AG08396 (cell line): ENCODE measurements at places on chromosomes 7 and 10.

DNA sequence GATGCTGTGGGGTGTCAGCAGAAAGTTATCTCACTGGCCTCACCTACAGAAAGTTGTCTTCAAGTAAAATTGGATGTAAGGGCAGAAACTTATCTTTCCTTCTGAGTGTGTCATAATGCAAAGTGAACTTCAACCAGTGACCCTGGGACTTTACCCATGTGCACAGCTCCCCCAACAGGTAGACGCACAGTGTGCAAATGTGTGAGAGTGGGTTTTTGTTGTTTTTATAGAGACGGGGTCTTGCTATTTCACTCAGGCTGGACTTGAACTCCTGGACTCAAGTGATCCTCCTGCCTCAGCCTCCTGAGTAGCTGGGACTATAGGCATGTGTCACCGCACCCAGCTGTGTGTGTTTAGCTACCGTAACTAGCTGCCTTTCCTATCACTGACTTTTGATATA is 6.4 kb upstream of the KAZALD1 start:
- no peak for DNase-seq

DNA sequence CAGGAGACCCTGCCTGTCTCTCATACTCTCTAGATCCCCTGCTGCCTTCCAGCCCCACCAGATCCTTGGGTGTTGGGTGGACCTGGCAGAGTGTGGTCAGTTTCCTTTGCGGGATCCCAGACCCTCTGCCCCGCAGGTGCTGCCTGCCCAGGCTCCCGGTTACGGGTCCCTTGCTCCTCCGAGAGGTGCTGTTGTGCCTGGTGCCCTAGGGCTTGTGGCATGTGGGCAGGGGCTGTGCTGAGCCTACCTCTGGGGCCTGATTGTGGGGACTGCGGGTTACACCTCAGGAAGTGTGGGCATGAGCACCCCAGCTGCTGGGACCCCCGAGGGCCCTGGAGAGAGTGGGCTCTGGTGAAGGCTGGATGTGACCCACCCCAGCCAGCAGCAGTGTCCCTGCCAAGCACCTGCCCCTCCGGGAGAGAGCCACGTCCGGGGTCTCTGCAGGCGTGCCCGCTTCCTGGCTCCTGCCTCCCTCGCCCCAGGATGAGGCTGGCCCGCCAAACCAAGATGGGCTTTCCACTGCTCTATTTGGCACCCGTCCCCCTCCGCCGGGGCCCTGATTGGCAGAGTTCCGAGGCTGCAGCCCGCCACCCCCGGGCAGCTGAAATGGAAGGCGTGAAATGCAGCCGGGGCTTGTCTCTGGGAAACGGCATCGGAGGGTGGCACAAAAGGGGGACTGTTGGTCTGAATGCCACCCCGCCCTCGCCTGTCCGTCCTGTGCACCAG is 17.0 kb downstream of the CLIP2 start:
- no peak for DNase-seq

GRCh38 chr10:5951167-5951711 is 26.1 kb downstream of the IL15RA start:
- DNase-seq: no peak

DNA sequence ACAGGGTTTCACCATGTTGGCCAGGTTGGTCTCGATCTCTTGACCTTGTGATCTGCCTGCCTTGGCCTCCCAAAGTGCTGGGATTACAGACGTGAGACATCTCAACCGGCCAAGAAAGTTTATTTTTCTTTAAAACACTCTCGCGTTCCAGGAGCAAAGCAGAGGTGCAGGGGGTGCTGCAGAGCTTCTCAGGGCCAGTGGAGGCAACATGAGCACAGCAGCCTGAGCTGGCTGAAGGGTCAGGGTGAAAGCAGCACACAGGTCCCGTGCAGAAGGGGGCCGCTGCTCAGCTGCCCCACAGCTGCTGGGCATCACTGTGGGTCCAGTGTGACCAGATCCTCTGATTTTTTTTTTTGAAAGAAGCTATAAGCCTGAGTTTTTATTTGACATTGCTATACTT is 46.1 kb downstream of the EPHB4 start:
- DNase-seq: no peak

- no peak for DNase-seq
Observed at GRCh38 chr10:24792638-24793037, 69.0 kb upstream of the ARHGAP21 start.

- DNase-seq: no peak
Observed at GRCh38 chr7:150811-151221, 41.6 kb upstream of the FAM20C start.

GRCh38 chr10:96491303-96491702 is 22.4 kb downstream of the TLL2 start:
- DNase-seq: no peak

GRCh38 chr7:151371266-151371665 is 29.7 kb downstream of the NUB1 start:
- no peak for DNase-seq

DNA sequence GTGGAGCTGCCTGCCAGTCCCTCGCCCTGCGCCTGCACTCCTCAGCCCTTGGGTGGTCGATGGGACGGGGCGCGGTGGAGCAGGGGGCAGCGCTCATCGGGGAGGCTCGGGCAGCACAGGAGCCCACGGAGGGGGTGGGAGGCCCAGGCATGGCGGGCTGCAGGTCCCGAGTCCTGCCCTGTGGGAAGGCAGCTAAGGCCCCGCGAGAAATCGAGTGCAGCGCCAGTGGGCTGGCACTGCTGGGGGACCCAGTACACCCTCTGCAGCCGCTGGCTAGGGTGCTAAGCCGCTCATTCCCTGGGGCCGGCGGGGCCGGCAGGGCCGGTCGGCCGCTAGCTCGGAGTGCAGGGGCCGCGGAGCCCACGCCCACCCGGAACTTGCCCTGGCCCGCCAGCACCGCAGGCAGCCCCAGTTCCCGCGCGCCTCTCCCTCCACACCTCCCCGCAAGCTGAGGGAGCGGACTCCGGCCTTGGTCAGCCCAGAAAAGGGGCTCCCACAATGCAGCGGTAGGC is 565.9 kb upstream of the NRG3 start:
- DNase-seq: no peak

- no peak for DNase-seq
Observed at GRCh38 chr10:124694481-124695220, 49.5 kb downstream of the FAM53B start.

DNA sequence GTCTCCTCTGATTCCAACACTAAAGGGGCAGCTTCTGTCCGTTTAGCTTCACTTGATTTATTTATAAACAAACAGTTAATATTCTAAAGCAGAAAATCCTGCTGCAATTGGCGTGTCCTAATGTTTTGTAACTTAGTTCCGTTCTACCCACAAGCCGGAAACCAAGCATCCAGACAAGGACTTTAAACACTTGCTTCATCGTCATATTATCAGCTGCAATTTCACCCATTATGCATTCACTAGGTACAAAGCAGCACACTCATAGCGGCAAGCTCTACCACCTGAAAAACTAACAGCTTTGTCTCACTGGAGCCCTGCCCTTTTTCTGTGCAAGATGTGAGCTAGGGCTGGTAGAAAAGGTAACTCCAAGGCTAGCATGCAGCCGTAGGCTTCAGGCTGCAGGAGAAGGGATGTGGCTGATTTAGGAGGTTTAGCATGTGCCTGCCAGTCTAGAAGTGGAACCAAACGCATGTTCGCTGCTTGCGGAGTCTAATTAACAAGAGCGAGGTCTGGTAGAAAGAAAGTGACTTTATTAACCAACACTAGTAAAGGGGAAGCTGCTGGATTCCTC is 43.7 kb upstream of the BPGM start:
- DNase-seq: no peak

- no peak for DNase-seq
Observed at GRCh38 chr10:93147281-93147680, 73.6 kb downstream of the CYP26A1 start.

DNA sequence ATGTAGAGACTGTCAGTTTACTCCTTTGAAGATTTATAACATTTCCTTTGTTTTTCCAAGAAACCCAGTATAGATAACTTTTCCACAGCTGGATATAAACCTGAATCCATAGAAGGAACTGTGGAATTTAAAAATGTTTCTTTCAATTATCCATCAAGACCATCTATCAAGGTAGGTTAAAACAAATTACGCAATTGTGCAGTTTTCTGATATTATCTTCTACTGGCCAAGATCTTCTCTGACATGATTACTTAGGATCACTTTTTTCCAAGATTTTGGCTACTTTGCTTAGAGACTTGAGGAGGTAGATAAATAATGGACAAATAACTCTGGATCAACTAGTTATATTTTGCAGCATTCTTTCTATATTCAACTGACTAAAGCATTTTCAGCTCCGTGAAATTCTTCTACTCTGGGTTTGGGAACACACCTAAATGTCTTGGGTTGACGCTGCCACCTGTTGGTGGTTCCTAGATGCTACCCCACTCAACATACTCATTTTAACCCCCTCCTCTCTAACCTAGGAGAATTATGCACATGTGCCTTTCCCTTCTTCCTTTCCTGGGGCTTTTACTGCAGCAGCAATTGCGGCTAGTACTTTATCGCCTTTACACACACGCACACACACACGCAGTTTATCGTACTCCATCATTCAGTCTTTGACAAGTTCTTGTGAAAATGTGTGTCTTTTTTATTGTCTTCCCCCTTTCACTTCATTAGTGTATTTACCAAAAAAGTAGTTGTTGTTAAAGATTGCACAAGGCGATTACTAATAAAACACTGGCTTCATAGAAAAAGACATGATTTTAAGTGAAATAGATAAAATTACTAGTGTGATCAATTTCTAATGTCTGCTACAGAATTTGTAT is 32.7 kb downstream of the ABCB5 start:
- DNase-seq: no peak

DNA sequence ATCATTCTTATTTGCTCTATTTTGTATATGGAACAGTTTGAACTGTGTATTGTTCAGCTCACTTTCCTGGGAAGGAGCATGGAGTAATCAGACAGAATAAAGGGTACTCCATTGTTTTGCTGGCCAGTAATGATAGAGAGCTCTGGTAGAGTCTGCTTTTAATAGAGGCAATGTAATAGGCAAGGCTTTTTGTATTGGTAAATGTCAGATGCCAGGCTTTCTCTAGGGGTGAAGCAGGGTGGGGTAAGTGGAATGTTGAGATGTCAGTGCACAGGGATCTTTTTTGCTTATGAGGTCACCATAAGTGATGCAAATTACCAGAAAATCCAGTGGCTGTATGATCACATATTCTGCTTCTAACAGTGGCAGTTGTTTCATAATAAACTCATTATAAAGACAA is 1088.3 kb upstream of the SORCS1 start:
- no peak for DNase-seq

DNA sequence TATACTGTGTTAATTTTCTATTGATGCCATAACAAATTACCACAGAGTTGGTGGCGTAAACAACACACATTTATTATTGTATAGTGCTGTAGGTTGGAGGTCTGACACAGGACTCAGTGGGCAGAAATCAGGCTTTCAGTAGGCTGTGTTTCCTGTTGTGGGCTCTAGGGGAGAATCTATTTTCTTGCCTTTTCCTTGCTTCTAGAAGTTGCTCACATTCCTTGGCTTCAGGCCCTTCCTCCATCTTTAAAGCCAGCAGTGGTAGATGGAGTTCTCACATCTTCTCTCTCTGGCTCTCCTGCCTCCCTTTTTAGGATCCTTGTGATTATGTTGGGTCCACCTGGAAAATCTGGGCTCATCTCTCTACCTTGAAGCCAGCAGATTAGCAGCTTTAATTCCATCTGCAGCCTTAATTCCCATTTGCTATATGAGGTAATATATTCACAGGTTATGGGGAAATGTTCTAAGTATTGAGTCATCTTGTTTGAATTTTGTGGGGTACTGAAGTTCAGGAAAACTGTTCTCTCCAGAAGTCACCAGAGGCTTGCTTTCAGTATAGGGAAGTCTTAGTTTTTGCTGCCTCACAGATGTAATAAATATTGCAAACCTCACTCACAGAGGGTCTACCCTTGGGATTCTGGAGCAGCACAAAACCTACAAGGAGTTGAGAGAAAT is 38.9 kb downstream of the CCNY start:
- DNase-seq: no peak

GRCh38 chr10:26555719-26556368 is 117.7 kb downstream of the APBB1IP start:
- DNase-seq: no peak

GRCh38 chr7:7867846-7868571 is 100.6 kb upstream of the GLCCI1 start:
- no peak for DNase-seq

GRCh38 chr10:101071267-101071884 is 9.6 kb downstream of the KAZALD1 start:
- DNase-seq: no peak

GRCh38 chr10:87721781-87722180 is 62.1 kb downstream of the PAPSS2 start:
- DNase-seq: no peak

- no peak for DNase-seq
Observed at GRCh38 chr7:14825912-14826311, 76.6 kb downstream of the DGKB start.
